Stimulated activated CD4-positive, alpha-beta T cell treated with anti-CD3 and anti-CD28 coated beads, TNF-alpha, amount 100 ng/mL, for 4 hours (primary cell): ENCODE measurements at places on chromosomes 6 and 20.

DNA sequence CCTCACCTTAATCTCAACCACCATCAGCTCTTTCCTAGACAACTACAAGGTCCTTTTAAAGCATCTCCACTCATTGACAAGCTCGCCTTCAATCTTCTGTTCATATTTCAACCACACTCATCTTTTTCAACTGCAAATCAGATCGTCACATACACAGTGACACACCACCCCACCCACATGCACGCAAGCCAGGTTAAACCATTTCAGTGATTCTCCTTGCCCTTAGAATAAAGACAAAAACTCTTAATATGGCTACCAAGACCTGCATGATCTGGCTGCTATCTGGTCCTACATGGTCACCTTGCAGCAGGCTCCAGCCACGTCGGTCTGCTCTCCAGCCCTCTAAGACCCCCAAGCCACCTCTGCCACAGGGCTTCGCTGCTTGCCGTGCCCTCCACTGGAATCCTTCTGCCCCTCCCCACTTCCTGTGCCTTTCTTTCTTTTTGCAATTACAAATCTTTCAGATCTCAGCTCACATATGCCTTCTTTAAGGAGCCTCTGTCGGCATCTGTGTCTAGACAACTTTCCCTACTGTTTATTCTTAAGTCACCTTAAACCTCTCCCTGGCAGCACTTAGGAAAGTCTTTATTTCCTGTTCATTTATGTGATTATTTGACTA lies 507.3 kb upstream of the ARID1B start:
- no peak for DNase-seq

DNA sequence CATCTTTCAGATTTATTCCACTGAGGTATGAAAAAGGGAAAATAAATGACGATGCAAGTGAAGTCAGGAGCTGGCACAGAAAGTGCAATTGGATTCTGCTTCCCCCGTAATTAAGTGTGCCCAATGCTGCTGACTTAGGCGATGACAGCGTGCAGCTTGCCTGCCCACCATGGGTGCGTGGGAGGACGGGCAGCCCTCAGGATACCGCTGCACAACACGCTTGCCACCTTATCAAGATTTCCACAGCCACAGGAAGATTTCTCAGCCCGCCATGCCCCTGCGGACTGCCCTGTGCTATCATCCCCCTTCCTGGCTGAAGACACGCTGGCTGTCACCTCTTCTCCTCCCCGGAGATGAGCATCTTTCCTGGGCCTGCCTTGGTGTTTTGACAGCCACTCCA lies 103.3 kb upstream of the BACH2 start:
- no peak for DNase-seq

GRCh38 chr6:113979937-113980336 lies 9.0 kb upstream of the HDAC2 start:
- no peak for DNase-seq

- DNase-seq: no peak
Observed at GRCh38 chr6:137729866-137730629, 137.0 kb upstream of the TNFAIP3 start.

GRCh38 chr6:12848964-12849808 lies 132.6 kb downstream of the PHACTR1 start:
- DNase-seq: no peak

- DNase-seq: no peak
Observed at GRCh38 chr6:3816251-3816650, 32.9 kb upstream of the FAM50B start.

- no peak for DNase-seq
Observed at GRCh38 chr6:157033428-157034140, 256.4 kb downstream of the ARID1B start.

- no peak for DNase-seq
Observed at GRCh38 chr6:5155906-5156305, 70.8 kb downstream of the PPP1R3G start.

GRCh38 chr20:2750491-2751251 lies 49.8 kb downstream of the CPXM1 start:
- no peak for DNase-seq

DNA sequence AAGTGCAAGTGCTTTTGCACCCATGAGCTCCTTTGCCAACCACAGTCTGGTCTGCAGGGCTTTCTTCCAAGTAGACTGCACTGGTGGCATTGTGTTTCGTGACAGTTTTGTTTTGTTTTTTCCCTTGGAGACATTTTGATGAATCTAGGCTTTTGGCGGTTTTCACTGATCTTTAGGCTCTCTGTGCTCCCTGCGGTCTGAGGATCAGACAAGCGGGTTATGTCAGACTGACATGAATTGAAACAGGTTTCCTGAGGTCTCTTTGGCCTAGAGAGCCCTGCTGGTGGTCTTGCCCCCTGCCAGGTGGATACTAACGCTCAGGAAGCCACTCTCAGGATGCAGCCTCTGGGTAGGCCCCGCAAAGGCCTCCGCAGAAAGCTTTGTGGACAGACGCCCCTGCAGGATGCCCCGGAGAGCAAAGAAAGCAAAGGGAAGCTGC lies 555.4 kb upstream of the AGPAT4 start:
- DNase-seq: no peak

DNA sequence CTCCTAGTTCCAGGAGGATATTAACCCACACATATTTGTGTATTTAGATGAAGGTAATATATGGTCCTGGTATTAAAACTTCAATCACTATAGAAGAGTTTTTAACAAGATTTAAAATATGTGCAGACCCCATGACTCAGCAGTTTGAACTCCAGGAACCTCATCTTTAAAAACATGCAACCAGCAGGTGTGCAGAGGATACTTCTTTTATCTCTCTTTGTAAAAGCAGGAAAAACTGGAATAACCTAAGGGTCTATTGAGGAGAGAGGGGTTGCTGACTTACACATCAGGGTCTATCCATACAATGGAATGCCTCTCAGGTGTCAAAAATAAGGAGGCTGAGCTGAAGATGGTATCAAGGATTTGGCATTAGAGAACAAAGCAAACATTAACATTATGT lies 36.9 kb upstream of the TFAP2C start:
- no peak for DNase-seq

GRCh38 chr6:90434094-90434493 lies 137.5 kb upstream of the BACH2 start:
- DNase-seq: no peak

GRCh38 chr6:44558832-44559251 lies 171.3 kb downstream of the CDC5L start:
- no peak for DNase-seq

- DNase-seq: no peak
Observed at GRCh38 chr20:31996996-31997395, 13.2 kb upstream of the CCM2L start.
